ENCODE measurements at places on chromosomes 3 and 15.

DNA sequence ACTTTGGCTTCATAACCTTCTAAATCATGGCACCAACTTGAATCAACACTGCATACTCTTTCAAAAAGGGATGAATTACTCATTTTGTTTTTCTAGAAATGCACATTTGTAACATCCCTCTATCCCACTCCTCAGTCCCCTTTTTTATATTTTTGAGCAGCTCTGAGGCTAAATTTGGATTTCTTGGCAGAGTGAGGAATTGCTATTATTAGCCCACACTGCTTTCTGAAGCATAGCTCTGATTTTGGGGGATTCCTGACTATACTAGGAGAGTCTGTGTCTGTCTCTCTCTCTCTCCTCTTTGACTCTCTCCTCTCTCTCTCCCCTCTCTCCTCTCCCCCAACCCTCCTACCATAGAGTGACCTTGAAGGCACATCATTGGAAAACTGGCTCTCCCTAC is 76.6 kb downstream of the RBPMS2 start:
- DNase-seq: no peak

GRCh38 chr3:193987186-193987585 is 148.8 kb upstream of the HES1 start:
- DNase-seq: no peak

GRCh38 chr3:130480736-130481135 is 36.2 kb upstream of the COL6A6 start:
- no peak for DNase-seq

- DNase-seq: no peak
These were observed 53.2 kb upstream of the IGSF11 start for GRCh38 chr3:119087799-119088198.

DNA sequence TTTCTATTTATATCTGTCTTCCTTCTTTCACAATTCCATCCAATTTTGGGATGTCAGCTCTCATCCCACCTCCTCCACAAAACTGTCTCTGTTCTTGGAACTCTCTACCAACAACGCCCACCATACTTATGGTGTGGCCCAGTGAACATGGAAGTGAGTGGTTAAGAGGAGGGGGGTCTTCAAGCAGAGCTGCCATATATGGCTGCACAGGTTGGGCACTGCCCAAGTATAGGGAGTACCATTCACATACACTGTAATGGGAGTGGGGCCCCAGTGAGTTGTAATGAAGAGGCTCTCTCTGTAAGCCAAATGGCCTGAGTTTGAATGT is 7.9 kb upstream of the CAMK1 start:
- no peak for DNase-seq

- DNase-seq: peak; percentile 5
These were observed 131.6 kb downstream of the NLGN1 start for GRCh38 chr3:173529062-173529711.

GRCh38 chr3:45051685-45052084 is 25.6 kb downstream of the CLEC3B start:
- no peak for DNase-seq

DNA sequence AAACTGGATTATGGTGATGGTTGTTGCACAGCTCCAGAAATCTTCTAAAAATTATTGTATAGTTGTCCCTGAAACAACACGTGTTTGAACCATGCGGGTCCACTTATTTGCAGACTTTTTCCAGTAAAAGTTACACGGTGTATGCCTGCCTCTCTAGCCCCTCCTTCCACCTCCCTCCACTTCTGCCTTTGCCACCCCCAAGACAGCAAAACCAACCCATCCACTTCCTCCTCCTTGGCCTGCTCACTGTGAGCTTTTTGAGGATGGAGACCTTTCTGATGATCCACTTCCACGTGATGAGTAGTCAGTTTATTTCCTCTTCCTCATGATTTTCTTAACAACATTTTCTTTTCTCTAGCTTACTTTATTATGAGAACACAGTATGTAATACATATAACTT is 5.4 kb downstream of the CYFIP1 start:
- DNase-seq: no peak

DNA sequence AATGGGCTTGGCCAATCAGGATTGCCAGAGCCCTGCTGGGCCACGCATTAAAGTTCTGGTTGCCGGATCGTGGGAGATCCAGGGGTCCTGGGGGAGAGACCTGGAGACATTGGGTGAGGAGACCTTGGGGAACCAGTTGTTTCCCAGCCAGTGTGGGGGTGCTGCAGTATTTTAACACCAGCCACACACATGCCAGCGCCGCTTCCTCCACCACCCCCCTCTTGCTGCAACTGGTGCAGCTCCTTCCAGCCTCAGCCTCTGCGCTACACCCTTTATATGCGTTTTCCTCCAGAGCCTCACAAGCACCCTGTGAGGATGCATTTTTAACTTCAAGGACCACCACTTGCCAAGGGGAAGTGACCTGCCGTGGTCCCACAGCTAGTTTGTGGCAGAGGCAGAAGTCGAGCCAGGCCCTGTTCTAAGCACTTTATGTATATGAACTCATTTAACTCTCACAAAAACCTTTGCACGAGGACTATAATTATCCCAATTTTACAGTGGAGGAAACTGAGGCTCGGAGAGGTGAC is 29.4 kb upstream of the GRIP2 start:
- no peak for DNase-seq

Data from GM13977 (cell line).